Sigmoid colon (tissue), 7 donors: ENCODE measurements at places on chromosomes 2 and 18. TPM values are rescaled to one million over a fixed set of nuclear protein-coding genes. Genes with fewer than 3 reads are reported as not detected.

GPR148 gene
- not detected for total RNA-seq

PROM2 gene
- total RNA-seq, result 6.1 TPM

- no peak overlapping the region for H3K4me3 ChIP-seq
- peaks cover 34% of the 10 kb centered on the region for H3K36me3 ChIP-seq
- no peak overlapping the region for H3K27ac ChIP-seq
- no peaks in the 10 kb centered on the region for H3K27me3 ChIP-seq
- H3K4me1 ChIP-seq, result peaks cover 7% of the 10 kb centered on the region
Measured at GRCh38 chr2:195711478-195711877, 54.5 kb downstream of the SLC39A10 start.

DNA sequence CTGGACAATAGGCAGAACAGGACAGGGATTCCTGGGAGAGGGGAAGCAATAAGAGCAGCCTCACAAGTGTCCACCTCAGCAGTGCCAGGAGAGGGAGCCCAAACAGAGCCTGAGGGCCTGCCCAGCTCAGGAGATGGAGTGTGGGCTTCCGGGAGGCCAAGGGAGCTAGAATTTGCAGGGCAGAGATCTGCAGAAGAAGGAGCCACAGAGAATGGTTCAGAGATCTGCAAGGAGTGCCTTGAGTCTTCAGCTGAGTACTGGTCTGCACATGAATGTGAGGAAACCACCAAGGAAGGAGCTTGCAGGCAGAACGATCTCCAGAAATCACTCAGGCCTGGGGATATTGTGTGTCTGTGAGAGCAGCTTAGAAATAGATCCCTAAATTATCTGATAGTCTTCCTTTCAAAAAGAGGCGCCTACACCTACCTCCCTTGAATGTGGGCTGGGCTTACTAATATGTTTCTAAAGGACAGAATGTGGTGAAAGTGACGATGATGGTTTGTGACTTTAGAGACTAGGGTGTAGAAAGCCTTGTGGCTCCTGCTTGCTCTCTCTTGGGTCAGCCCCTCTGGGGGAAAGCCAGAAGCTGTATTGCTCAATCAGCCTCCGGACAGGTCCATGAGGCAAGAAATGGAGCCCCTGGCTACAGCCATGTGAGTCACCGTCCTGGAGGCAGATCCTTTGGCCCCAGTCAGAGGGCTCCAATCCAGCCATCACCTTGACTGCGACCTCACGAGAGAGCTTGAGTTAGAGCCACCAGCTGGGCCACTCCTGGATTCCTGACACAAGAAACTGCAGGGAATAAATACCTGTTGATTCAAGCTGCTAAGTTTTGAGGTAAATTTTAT is 7.6 kb upstream of the LPIN1 start:
- no peaks in the 10 kb centered on the region for H3K36me3 ChIP-seq
- no peak overlapping the region for H3K4me3 ChIP-seq
- H3K27ac ChIP-seq, result peak overlapping the region; percentile 65
- peaks cover 5% of the 10 kb centered on the region for H3K4me1 ChIP-seq
- H3K27me3 ChIP-seq, result no peaks in the 10 kb centered on the region

GRCh38 chr2:168852481-168852880 is 37.7 kb downstream of the SPC25 start:
- H3K36me3 ChIP-seq, result no peaks in the 10 kb centered on the region
- no peak for DNase-seq
- H3K27ac ChIP-seq, result no peak overlapping the region
- no peak overlapping the region for H3K4me3 ChIP-seq
- no peaks in the 10 kb centered on the region for H3K27me3 ChIP-seq

VWC2L gene
- total RNA-seq, result 0.28 TPM

GRCh38 chr2:212921711-212922110 is 229.7 kb downstream of the IKZF2 start:
- H3K27ac ChIP-seq, result no peak overlapping the region
- no peaks in the 10 kb centered on the region for H3K36me3 ChIP-seq
- no peak overlapping the region for H3K4me3 ChIP-seq
- no peaks in the 10 kb centered on the region for H3K4me1 ChIP-seq
- no peak for DNase-seq

GRCh38 chr2:20618468-20618885 is 32.4 kb downstream of the HS1BP3 start:
- H3K4me1 ChIP-seq, result peaks cover 82% of the 10 kb centered on the region
- peaks cover 27% of the 10 kb centered on the region for H3K36me3 ChIP-seq
- H3K4me3 ChIP-seq, result no peak overlapping the region

PXDN gene
- 126 TPM for total RNA-seq

UGT1A6 gene
- total RNA-seq, result not detected

SNTG2 gene
- total RNA-seq, result 5.2 TPM

- H3K4me3 ChIP-seq, result no peak overlapping the region
- no peaks in the 10 kb centered on the region for H3K36me3 ChIP-seq
- H3K27ac ChIP-seq, result no peak overlapping the region
Measured at GRCh38 chr2:128770143-128771085, 451.7 kb upstream of the HS6ST1 start.

TMEM131 gene
- total RNA-seq, result 20.6 TPM

RNF103 gene
- total RNA-seq, result 40.6 TPM

DNA sequence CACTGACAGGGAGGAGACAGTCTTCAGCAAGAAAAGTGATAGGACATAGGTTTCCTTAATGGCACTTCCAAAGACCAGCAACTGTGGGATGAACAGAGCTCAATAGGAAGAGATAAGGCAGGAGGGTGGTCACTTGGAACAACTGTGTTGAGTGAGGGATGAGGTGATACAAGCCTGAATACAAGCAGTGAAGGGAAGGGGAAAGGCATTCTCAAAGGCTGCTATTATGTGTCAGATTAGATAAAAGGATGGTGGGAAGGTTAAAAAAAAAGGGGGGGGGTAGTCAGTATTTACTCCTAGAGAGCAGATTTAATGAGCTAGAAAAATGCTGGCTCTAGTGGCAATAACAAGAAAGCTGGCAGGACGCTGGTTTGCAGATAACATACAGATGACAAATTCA is 25.7 kb downstream of the CCBE1 start:
- H3K27me3 ChIP-seq, result no peaks in the 10 kb centered on the region
- H3K4me3 ChIP-seq, result no peak overlapping the region
- H3K36me3 ChIP-seq, result no peaks in the 10 kb centered on the region
- H3K4me1 ChIP-seq, result peaks cover 82% of the 10 kb centered on the region

- H3K36me3 ChIP-seq, result peaks cover 5% of the 10 kb centered on the region
- DNase-seq, result no peak
- H3K4me1 ChIP-seq, result no peaks in the 10 kb centered on the region
- H3K27me3 ChIP-seq, result no peaks in the 10 kb centered on the region
- H3K4me3 ChIP-seq, result no peak overlapping the region
- no peak overlapping the region for H3K27ac ChIP-seq
Measured at GRCh38 chr2:257429-257828, 6.4 kb downstream of the SH3YL1 start.

DNA sequence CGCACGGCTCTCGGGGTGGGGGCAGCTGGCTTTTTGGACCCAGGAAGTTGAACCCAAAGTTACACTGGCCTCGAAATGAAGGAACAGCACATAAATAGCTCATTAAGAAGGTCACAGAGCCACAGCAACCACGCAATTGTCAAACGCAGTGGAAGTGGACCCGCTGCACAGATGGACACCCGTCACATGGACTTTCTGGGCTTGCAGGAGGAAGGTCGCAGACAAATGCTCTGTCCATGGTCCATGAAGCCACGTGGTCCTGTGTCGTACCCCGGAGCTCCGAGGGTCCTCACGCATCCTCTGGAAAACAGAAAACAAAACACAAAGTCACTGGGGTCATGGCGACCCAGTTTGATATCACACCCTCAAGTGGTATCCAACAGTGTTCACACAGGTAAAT is 308.1 kb upstream of the SALL3 start:
- no peaks in the 10 kb centered on the region for H3K4me1 ChIP-seq
- no peak overlapping the region for H3K4me3 ChIP-seq
- no peaks in the 10 kb centered on the region for H3K27me3 ChIP-seq
- no peak for DNase-seq

RAPGEF4 gene
- total RNA-seq, result 5.5 TPM

GRCh38 chr2:107091163-107091864 is 205.3 kb upstream of the ST6GAL2 start:
- no peak for DNase-seq
- no peak overlapping the region for H3K4me3 ChIP-seq
- H3K4me1 ChIP-seq, result no peaks in the 10 kb centered on the region
- H3K27ac ChIP-seq, result no peak overlapping the region
- no peaks in the 10 kb centered on the region for H3K27me3 ChIP-seq

DNA sequence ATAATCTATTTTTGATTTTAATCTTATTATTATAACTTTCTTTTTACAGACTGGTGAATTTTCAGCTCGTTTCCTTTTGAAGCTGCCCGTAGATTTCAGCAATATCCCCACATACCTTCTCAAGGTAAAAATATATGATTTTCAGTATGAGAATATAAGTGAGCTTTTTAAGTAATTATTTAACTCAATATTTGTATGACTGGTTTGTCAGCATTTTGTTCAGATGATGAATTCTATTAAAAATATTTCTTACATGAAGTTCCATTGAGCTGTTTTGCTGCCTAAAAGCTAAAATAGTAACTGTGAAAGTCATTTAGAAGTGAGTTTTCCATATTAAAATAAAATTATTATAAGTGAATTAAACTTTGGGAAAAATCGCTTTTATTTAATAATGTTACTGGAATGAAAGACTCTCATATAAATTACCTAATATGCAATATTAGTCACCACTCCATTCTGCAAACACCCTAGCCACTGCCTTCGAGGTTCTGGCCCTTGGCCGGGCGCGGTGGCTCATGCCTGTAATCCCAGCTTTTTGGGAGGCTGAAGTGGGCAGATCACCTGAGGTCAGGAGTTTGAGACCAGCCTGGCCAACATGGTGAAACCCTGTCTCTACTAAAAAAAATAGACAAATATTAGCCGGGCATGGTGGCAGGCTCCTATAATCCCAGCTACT is 155.3 kb downstream of the BABAM2 start:
- no peaks in the 10 kb centered on the region for H3K27me3 ChIP-seq
- H3K4me3 ChIP-seq, result no peak overlapping the region
- no peaks in the 10 kb centered on the region for H3K36me3 ChIP-seq
- H3K27ac ChIP-seq, result no peak overlapping the region
- peaks cover 11% of the 10 kb centered on the region for H3K4me1 ChIP-seq

DNA sequence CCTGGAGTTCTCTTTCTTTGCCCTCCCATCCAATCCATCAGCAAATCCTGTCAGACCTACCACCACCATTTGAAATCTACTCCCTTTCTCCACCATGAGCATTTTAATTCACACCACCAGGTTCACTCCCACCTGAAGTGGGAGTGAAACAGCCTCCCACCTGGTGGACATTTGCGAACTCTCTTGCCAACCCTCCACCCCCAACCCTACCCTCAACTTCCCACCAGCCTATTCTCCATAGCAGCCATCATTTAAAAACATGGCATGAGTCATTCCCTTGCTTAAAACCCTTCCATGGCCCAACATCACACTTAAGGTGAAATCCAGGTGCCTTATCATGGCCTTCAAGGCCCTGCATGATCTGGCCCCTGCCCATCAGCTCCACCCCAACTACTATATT is 3.5 kb downstream of the RTKN start:
- no peak overlapping the region for H3K4me3 ChIP-seq
- no peak for DNase-seq
- H3K4me1 ChIP-seq, result peaks cover 57% of the 10 kb centered on the region
- peaks cover 6% of the 10 kb centered on the region for H3K27me3 ChIP-seq
- no peak overlapping the region for H3K27ac ChIP-seq
- no peaks in the 10 kb centered on the region for H3K36me3 ChIP-seq

DNA sequence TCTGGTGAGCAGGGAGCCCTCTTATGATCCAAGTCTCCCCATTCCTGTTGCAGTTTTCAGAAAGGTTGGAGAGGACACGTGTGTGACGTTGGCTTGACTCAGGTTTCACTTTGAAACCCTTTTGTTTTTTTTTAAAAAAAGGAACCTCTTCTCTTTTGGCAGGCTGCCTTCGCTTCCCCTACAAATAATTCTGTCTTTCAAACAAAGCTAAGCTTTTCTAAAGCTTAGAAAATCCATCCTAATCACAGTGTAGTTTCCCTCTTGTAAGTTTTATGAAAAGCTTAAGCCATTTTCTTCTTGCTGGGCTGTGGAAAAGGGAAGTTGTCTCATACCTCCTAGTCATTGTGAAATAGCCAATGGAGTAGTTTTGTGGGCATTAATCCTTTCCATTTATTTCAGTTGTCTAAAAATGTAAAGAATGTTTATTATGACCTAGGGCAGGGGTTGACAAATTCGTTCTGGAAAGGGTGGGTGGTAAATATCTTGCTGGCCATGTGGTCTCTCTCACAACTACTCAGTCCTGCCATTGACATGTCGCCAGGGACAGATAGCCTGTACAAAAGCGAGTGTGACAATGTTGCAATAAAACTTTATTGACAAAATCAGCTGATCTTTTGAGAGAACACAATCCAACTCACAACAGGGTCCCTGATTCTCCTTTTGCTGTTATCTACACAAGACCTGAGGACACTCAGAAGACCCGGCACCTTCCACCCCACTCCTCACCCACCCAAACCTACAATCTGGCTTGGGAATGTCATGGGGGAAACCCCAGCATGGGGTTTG is 878.8 kb downstream of the RNF144A start:
- H3K27me3 ChIP-seq, result no peaks in the 10 kb centered on the region
- H3K36me3 ChIP-seq, result no peaks in the 10 kb centered on the region
- H3K27ac ChIP-seq, result peak overlapping the region; percentile 30

DNA sequence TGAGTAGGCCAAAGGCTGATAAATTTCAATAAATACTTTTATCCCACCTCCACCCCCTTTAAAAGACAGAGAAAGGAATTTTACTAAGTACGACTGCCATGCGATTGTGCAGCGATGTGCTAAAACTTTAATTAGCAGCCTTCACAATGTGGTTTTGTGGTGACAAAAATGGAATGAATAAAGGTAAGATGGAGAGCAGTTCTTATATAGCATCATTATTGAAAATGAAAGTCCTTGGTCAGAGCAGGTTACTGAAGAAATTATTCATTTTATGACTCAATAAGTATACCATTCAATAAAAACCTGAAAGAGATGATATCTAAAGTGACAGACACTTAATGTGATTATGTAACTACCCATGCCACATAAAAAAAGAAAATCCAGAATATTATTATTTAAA is 33.2 kb upstream of the MTIF2 start:
- H3K4me3 ChIP-seq, result no peak overlapping the region
- H3K4me1 ChIP-seq, result no peaks in the 10 kb centered on the region
- no peak overlapping the region for H3K27ac ChIP-seq
- H3K36me3 ChIP-seq, result no peaks in the 10 kb centered on the region
- no peaks in the 10 kb centered on the region for H3K27me3 ChIP-seq

DNA sequence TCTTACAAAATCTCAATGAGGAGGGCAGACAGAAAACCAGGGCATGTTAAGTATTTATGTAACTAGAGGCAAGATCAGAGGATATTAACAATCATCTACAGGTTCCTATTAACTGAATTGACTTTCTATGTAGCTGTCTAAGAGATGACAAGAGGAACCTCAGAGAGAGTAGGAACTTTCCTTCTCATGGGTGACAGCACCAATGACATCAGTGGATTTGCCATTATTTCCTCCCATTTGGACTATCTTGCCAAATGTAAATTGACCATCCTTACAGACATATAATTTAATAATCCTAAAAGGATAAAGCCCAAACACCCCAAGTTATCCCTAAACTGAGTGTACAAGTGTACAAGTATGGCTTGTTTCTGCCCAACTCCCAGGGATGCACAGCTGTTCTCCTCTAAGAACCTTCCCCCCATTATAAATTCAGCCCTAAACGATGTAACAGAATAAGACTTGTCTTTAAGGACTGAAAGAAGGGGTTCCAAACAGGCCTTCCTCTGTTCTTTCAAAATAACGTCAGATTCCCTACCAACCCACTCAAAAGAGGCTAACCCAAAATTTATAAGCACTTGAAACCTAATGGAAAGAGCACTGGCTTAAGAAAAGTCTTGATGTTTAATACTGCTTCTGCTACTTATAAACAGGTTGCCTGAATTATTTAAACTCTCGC is 73.4 kb upstream of the CHAC2 start:
- no peaks in the 10 kb centered on the region for H3K27me3 ChIP-seq
- no peaks in the 10 kb centered on the region for H3K4me1 ChIP-seq
- DNase-seq, result no peak
- no peak overlapping the region for H3K4me3 ChIP-seq
- H3K36me3 ChIP-seq, result no peaks in the 10 kb centered on the region
- H3K27ac ChIP-seq, result no peak overlapping the region
